Renal cortex interstitium (tissue), 15 donors: ENCODE measurements at places on chromosomes 3 and 15.

DNA sequence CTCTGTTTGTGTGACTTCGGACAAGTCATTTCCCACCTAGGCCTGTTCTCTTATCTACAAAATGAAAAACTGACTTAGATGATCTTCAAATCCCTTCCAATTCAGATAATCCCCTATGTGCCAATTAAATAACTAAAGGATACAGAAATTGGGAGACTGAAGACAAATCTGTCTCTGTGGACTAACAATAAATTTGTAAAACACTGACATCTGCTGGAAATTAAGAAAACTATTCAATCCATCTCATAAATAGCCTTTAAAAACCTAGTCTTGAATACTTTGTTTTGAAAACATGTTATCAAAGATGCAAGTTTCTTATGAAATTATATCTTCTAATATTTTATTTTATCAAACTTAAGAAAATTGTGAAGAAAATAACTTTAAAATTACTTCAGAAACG, 38.3 kb downstream of the MTHFS start:
- no peak for DNase-seq

DNA sequence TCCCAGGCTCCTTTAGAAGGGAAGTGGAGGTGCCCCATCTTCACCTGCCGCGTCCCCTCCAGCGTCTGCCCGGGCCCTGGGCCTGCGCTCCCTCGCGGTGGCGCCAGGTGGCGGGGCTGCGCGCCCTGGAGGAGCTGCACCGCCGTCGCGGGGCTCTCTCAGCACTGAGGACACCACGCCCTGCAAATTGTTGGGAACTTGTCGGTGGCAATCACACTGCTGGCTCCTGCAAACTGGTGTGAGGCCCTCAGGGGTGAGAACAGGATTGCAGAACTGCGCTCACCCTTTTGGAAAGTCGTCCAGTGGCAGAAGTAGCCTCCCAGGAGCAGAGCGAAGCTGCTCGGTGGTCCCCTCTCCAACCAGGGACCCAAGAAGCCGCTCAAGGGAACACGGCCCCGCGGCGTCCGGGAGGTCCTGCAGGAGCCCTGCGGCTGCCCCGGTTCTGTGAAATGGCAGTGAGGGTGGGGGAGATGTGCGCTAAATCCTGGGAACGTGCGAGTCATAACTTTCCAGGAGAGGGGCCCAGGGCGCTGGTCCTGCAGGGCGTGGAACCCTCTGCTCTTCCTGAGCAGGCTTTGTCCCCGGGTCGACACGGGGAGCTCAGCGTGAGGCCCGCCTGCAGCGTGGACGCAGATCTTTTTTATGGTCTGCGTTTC, 995 bp upstream of the LRRK1 start:
- no peak for DNase-seq

GRCh38 chr3:26719134-26719533, 96.6 kb downstream of the LRRC3B start:
- DNase-seq = no peak

GRCh38 chr3:85475346-85475745, 516.6 kb downstream of the CADM2 start:
- DNase-seq = no peak

- DNase-seq = no peak
These were observed 95.3 kb downstream of the IGF2BP2 start for GRCh38 chr3:185729337-185730055.

DNA sequence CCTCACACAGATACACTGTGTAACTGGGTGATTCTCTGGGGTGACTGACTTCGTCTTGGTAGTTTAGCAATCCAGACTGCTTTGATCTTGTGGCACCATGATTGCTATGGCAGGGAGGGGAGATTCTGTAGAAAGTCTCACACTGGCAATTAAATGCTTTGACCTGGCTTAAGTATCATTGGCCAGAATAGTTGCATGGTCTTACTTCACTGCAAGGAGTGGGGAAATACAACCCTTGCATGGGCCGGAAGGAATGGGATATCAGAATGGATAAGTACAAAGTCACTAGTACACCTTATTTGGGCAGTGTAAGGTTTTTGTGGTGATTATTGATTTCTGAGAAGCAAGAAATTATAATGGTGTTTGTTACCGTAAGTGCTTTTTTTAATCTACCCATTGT, 153.8 kb downstream of the UBE2E2 start:
- no peak for DNase-seq

GRCh38 chr3:63450023-63450422, 171.9 kb downstream of the SYNPR start:
- DNase-seq = no peak

DNA sequence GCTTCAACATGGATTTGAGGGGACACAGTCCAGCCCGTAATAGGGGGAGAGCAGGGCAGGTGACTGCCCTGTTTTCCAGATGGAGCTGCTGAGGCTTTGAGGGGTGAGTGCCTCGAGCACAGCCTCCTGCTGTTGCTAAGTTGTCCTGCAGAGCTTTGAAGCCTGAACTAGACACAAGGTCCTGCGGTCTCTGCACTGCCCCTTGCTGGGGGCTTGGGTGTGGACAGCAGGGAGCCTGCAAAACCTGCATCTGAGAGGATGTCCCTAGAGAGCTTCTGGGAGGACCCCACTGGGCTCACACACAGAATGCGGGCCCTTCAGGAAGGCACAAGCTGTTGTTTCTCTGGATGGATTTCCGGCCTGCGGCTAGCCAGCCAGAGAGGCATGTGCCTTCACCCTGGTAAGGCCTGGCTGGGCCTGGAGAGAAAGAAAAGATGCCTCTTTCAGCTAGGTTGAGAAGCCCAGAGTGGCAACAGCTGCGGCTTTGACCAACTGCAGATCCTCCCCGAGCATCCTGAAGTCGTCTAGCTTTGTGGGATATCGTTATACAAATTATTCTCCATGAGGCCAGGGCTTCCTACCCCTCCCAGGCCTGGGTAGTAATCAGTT, 226.2 kb downstream of the SLCO3A1 start:
- no peak for DNase-seq

DNA sequence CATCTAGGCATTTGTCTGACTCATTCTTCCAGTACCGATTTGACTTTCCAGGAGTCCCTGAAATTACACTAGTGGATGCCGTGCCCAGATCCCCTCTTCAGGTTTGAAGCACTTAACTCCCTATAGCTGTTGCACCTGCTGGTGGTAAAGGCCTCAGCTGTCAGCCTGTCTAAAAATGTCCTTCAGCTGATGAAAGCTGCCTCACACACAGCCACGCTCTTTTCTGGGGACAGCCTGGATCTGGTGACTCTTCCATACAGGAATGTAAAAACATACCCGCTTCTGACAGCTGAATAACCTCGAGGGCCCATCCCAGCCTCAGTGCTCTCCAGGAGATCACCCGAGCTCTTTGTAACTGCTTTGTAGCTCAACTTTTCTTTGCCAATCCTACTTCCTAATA, 534.1 kb upstream of the GRM7 start:
- DNase-seq = no peak

- DNase-seq = no peak
These were observed 1.2 kb upstream of the ANP32A start for GRCh38 chr15:68821841-68822381.

- no peak for DNase-seq
These were observed 22.6 kb upstream of the NEK10 start for GRCh38 chr3:27391796-27392195.

- DNase-seq = no peak
These were observed 308.2 kb downstream of the CTNNB1 start for GRCh38 chr3:41507336-41508062.

DNA sequence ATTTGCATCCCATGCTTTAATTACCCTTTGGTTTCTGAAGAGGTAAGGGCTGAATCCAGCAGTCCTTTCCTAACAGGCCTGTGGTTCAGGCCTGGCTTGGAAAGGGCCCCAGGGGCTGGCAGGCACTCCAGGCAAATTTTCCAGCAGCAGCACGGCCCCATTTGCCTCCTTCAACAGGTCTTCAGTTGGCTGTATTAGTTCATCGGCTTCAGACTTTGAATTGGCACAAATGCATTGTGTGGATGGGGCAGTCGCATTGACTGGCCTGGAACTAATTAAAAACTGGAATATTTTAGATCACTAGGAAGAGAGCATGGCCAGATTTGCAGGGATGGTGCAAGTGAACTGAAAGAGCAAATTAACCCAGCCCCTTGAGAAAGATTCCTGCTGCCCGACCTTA, 207.8 kb upstream of the MCTP2 start:
- no peak for DNase-seq

DNA sequence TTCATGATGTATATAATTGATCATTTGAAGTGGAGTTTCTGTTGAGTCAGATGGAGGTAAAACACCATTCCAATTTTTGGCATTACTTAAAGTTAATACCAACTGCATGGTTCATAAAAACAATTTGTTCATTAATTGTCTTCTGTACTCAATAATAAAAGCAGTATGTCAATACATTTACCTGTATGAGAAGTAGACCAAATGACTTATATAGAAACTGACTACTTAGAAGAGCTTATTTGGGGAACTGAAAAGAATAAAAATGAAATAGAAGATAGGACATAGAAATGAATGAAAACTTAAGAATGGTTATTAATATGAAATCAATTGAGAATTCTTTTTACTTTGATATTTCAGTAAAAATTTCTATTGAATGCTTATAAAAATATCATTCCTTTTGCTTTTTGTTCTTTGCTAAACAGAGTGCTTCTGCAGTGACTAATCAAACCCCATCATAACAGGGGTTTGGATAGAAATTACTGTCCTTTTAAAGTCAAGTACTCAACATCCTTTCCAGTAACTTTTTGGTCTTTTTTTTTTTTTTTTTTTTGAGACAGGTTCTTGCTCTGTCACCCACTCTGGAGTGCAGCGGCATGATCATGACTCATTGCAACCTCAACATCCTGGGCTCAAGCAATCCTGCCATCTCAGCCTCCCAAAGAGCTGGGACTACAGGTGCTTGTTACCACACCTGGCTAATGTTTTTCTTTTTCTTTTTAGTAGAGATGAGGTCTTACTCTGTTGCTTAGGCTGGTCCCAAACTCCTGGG, 6.5 kb upstream of the CRYBG3 start:
- DNase-seq = no peak

DNA sequence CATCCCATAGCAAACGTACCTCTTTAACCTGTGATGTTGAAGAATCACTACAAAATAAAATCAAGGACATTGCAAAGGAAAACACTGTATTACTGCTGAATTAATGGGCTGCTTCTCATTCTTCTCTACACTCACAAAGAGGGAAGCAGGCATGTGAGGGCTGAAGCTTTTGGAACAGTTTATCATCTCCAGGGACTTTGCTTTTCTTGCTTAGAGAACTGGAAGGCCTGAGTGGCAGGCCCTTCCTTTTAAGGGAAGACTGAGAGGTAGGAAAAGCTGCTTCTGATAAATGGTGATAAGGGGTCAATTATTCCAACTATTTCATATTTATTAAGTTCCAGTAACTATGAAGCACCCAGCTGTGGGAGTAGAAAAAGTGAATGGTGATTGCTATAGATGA, 649.6 kb downstream of the NTRK3 start:
- DNase-seq = no peak

GRCh38 chr3:33103480-33103879, 6.5 kb upstream of the GLB1 start:
- no peak for DNase-seq

- DNase-seq = no peak
These were observed 173.2 kb downstream of the THSD4 start for GRCh38 chr15:71288348-71288955.

GRCh38 chr3:185887066-185887465, 50.7 kb downstream of the TRA2B start:
- no peak for DNase-seq

DNA sequence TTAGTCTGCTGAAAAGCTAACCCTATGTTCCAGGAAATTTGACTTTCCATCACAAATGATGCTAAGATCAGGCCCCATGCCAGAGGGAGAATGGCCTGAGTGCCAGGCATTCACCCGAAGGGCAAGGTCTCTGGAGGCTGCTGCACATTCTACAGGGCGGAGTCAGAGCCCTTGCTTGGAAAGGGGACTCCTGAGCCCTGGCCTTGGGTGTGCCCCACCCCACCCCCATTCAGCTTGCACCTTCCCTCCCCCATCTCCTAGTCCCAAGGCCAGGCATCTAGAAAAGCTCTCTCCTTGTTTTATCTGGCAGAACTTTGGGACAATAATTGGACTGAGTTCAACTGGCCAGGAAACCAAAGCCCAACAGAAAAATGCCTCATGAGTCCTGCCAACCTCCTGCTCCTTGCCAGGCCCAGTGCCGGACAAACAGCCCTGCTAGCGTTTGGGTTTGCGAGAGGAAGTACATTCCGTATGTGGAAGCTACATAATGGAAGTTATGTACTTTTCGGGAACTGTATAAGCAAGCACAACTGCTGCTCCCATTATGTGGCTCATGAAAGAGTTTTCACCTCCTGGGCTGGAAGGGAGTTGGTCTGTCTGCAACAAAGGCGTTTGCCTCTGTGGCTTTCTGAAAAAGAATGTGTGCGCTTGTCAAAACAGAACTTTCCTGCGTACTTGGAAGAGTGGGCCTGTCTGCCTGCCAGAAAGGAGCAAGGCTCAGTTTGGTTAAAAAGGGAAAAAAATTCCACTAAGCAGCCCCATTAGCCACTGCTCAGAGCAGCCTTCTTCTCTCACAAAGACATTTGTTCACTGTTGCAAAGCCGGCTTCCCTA, 321.5 kb upstream of the CTNNB1 start:
- DNase-seq = peak; percentile 25

GRCh38 chr3:165624761-165625160, 212.5 kb downstream of the BCHE start:
- no peak for DNase-seq

GRCh38 chr15:73569361-73569760, 63.8 kb downstream of the NPTN start:
- no peak for DNase-seq

DNA sequence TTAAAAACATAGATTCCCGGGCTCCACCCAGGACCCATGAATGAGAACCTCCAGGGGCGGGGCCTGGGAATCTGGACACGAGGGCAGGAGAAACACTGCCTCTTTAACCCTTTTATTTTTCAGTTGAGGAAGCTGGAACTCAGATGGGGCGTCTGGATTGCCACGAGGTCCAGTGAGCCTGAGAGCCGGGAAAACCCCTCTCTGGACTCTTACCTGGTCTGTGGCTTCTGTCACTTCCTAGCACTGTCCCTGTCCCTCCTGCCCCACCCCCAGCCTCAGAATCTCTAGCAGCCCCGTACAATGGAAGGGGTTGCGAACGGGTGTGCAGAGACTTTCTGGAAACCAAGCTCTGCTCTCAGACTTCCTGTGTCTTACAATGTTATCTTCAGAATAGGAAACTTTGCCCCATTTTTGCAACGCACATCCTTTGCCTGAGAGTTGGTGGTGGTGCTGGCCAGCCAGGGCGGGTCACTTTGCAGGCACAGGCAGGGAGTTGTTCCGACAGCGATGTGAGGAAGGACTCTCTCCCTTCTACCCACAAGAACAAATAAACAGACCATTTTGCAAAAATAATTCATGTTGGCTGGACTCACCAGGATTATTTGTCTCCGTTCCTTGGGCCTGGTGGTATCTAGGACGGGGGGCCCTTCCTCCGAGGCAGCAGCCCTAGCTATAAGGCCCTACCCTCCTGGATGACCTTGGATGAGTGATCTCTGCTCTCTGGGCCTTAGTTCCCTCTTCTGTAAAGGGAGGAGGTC, 59.1 kb downstream of the SMAD6 start:
- DNase-seq = no peak

GRCh38 chr3:87025661-87026645, 35.0 kb upstream of the VGLL3 start:
- no peak for DNase-seq

GRCh38 chr15:98597666-98598065, 50.7 kb upstream of the IGF1R start:
- no peak for DNase-seq
